Activated CD4-positive, alpha-beta T cell treated with anti-CD3 and anti-CD28 coated beads for 36 hours (primary cell): ENCODE measurements at places on chromosomes 1 and 21. TPM values are rescaled to one million over a fixed set of nuclear protein-coding genes. Genes with fewer than 3 reads are reported as not detected.
A peak's percentile ranks its signal among the peaks of the same experiment; 100 is the strongest.

Gene CRNN
- not detected for total RNA-seq

Gene NKAIN1
- not detected for total RNA-seq

Gene APOBEC4
- not detected for total RNA-seq

Gene RAB3B
- total RNA-seq = 0.11 TPM

- peaks cover 28% of the 10 kb centered on the region for H3K4me1 ChIP-seq
- peaks cover 57% of the 10 kb centered on the region for H3K36me3 ChIP-seq
- no peak for DNase-seq
- H3K27me3 ChIP-seq = no peaks in the 10 kb centered on the region
- no peak overlapping the region for H3K4me3 ChIP-seq
Observed at GRCh38 chr21:44804762-44805161, 3.1 kb upstream of the UBE2G2 start.

- no peaks in the 10 kb centered on the region for H3K27me3 ChIP-seq
- peaks cover 14% of the 10 kb centered on the region for H3K4me1 ChIP-seq
- no peak overlapping the region for H3K27ac ChIP-seq
- no peak for DNase-seq
- H3K36me3 ChIP-seq = no peaks in the 10 kb centered on the region
- no peak overlapping the region for H3K4me3 ChIP-seq
Observed at GRCh38 chr1:24717887-24718650, 27.2 kb upstream of the CLIC4 start.

DNA sequence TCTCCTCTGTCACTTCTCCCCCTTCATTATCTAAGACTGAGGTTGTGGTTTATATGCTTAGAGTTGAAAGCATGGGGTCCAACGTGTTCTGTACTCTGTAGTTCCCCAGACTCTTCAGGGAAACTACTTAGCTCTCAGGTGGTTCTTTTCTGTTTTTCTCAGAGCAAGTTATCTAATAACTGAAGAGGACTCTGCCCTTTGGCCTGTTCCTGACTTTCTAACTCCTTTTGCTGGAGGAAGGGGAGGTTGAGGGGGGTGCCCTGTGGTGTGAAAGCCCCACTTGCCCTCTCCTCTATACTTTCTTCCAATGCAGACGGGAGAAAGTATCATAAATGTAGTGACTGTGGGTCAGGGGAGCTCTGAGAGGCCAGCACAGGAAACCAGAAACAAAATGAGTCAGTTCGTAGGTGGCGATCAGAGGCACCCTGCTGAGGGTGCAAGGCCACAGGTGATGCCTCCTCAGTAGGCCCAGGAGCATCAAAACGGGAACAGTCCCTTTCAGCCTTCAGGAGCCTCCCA lies 5.0 kb downstream of the SLC25A44 start:
- H3K27me3 ChIP-seq = no peaks in the 10 kb centered on the region
- DNase-seq = peak; percentile 65
- H3K36me3 ChIP-seq = peaks cover 59% of the 10 kb centered on the region
- H3K4me3 ChIP-seq = no peak overlapping the region

DNA sequence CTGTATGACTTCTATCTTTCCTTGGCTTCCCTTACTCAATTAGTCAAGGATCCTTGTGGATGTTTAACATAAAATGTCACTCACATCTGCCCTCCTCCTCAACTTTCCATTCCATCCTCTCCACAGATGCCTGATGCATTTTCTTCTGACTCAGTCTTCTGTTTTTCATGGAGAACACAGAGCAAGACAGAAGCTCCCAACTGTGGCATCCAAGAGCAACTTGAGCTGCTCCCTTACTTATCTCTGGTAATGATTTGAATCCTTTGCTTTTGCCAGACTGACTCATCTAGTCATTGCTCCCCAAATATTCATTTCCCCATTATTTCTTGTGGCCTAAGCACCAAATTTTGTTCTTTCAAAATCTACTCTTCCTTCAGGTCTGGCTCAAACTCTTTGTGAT lies 120.6 kb downstream of the LYPLAL1 start:
- no peak overlapping the region for H3K4me3 ChIP-seq
- no peaks in the 10 kb centered on the region for H3K36me3 ChIP-seq
- no peaks in the 10 kb centered on the region for H3K4me1 ChIP-seq
- H3K27ac ChIP-seq = no peak overlapping the region

GRCh38 chr1:26170472-26170821 lies 739 bp downstream of the ZNF593 start:
- peaks cover 12% of the 10 kb centered on the region for H3K36me3 ChIP-seq
- H3K27me3 ChIP-seq = no peaks in the 10 kb centered on the region
- peaks cover 10% of the 10 kb centered on the region for H3K4me1 ChIP-seq
- H3K4me3 ChIP-seq = peak overlapping the region; percentile 95

DNA sequence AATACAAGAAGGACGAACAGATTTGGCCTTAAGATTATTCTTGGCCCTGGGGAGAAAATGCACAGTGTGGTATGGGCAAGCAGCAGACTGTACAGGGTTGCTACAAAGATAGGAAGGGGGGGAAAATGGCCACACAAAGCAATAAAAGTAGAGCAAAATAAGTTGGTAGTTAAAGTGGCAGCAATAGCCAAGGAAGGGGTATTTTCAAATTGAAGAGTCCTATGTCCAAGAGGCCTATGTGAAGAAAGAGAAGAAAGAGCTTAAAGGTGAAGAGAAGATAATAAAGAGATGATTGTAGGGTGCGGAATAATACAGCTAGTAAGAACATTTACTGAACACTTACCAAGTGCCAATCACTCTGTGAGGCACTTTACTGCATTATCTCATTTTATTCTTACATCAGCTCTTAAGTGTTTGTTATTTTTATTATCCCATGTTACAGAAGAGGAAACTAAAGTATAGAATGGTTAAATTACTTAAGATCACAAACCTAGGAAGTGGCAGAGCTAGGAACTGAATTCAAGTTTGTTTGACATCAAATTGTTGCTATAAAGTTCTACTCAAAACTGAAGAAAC lies 88.1 kb upstream of the TTC39A start:
- no peak for DNase-seq
- H3K4me1 ChIP-seq = peaks cover 12% of the 10 kb centered on the region
- H3K27me3 ChIP-seq = no peaks in the 10 kb centered on the region
- no peak overlapping the region for H3K4me3 ChIP-seq
- H3K36me3 ChIP-seq = peaks cover 27% of the 10 kb centered on the region

DNA sequence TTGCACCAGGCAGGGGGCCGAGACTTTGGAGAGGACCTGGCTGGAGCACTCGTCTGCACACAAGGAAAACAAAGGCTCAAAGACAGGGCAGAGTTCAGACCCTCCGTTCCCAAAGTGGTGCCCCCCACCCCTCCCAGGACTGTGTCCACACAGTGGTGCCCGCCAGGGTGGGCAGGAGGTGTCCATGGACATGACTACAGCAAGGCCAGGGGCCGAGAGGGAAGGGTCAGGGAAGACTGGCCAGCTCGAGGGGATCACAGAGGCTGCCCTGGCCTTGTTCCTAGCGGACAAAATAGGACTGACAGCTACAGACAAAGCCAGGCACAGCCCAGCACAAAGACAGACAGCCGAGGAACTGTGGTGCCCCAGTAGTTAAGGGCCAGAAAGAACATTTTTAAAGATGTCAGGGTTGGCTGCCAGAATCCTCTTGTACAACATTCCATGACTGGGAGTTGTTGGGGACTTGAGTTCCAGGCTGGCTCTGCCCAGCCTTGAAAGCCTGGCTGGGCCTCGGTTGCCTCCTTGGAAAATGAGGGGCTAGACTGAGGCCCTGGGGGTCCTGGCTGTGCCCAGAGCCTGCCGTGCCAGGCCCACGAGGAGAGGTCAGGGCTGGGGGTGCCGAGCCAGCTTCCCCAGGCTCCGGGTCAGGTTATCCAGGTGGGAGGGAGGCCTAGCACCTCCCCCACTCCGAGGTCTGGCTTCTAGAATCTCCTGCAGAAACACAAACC lies 63.7 kb downstream of the SLX9 start:
- H3K4me1 ChIP-seq = peaks cover 6% of the 10 kb centered on the region
- no peak overlapping the region for H3K27ac ChIP-seq
- H3K36me3 ChIP-seq = no peaks in the 10 kb centered on the region
- H3K27me3 ChIP-seq = peaks cover 3% of the 10 kb centered on the region
- no peak for DNase-seq
- H3K4me3 ChIP-seq = no peak overlapping the region

DNA sequence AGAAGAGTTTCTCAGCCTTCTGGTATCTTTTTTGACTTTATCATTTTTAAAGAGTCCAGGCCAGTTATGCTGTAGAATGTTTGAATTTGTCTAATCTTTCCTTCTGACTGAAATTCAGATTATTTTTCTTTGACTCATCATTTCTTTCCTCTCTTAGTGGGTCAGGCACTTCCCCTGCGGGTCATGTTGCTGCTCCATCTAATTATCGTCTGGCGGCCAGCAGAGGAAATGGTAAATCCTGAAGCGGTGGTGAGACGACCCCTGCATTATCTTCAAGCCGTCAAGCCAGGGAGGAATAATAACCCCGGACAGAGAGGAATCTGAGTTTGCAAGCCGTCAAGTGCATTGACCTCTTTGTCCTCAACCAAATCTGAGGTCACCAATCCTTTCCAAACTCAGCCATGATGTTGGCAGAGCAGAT lies 102.1 kb downstream of the ADSS2 start:
- no peaks in the 10 kb centered on the region for H3K27me3 ChIP-seq
- H3K27ac ChIP-seq = no peak overlapping the region
- H3K4me3 ChIP-seq = no peak overlapping the region
- no peak for DNase-seq

GRCh38 chr1:193275773-193276172 lies 89.4 kb upstream of the B3GALT2 start:
- peak; percentile 10 for DNase-seq
- H3K4me3 ChIP-seq = no peak overlapping the region
- H3K36me3 ChIP-seq = peaks cover 17% of the 10 kb centered on the region
- no peak overlapping the region for H3K27ac ChIP-seq
- H3K27me3 ChIP-seq = no peaks in the 10 kb centered on the region
- H3K4me1 ChIP-seq = no peaks in the 10 kb centered on the region

DNA sequence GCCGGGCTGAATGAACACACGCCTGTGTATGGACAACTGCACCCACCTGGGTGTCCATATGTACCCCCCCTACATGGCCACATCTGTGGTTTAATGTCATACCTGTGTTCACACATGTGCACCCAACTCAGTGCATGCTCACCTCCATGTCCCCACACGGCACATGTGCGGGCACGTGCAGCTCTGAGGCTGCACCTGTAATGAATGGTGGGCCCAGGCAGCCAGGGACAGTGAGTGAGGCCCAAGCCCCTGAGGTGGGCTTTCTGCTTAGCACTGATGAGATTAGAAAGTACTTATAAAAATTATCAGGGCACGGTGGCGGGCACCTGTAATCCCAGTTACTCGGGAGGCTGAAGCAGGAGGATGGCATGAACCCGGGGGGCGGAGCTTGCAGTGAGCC lies 42.5 kb upstream of the CSF3R start:
- no peak for DNase-seq
- H3K36me3 ChIP-seq = no peaks in the 10 kb centered on the region
- H3K27me3 ChIP-seq = no peaks in the 10 kb centered on the region
- no peak overlapping the region for H3K27ac ChIP-seq
- peaks cover 10% of the 10 kb centered on the region for H3K4me1 ChIP-seq
- H3K4me3 ChIP-seq = no peak overlapping the region

GRCh38 chr1:72050551-72050950 lies 231.8 kb downstream of the NEGR1 start:
- no peak overlapping the region for H3K4me3 ChIP-seq
- no peaks in the 10 kb centered on the region for H3K27me3 ChIP-seq
- no peaks in the 10 kb centered on the region for H3K4me1 ChIP-seq
- no peaks in the 10 kb centered on the region for H3K36me3 ChIP-seq

DNA sequence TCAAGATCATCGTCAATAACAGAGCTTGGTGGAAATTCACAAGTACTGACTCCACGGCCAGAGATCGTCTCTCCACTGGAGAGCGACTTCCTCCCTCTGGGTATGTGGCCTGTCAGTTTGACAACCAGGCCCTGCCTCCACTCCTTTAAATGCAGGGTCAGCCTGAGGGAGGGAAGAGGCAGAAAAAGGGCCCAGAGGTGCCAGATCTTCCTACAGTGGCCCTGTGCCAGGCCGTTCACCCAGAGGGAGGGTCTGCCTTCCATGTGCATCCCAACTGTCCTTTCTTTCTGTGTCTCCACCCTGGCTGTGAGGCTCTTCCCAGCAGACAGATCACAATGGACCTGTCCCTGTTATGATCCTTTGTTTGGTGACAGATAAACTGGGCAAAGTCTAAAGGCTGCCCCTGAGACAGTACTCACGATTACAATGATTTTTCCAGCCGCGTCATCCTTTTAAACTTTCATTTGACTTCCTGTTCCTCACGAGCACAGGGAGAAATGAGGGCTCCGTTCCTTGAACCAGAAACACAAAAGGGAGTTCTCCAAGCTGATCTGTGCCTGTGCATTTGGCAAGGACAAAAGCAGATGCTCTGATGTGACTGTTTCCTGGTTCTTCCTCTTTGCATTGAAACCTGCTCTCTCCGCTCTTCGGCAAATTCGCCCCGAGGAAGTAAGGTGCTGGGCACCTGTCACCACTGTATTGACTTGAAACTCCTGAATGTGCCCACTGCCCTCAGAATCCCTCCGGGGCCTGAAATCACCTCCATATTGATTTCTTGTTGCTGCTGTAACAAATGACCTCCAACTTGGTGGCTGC lies 126.7 kb downstream of the PGBD5 start:
- peaks cover 11% of the 10 kb centered on the region for H3K4me1 ChIP-seq
- no peak overlapping the region for H3K4me3 ChIP-seq
- no peaks in the 10 kb centered on the region for H3K27me3 ChIP-seq
- no peaks in the 10 kb centered on the region for H3K36me3 ChIP-seq
- H3K27ac ChIP-seq = no peak overlapping the region

GRCh38 chr1:150024156-150024555 lies 13.6 kb upstream of the OTUD7B start:
- H3K4me1 ChIP-seq = no peaks in the 10 kb centered on the region
- H3K27ac ChIP-seq = no peak overlapping the region
- no peak for DNase-seq
- peaks cover 5% of the 10 kb centered on the region for H3K27me3 ChIP-seq
- H3K36me3 ChIP-seq = no peaks in the 10 kb centered on the region
